ENCODE measurements at places on chromosomes 2 and 18.
A peak's percentile ranks its signal among the peaks of the same experiment; 100 is the strongest.

GRCh38 chr2:79993144-79993543, 311.4 kb downstream of the LRRTM1 start:
- no peak for DNase-seq

DNA sequence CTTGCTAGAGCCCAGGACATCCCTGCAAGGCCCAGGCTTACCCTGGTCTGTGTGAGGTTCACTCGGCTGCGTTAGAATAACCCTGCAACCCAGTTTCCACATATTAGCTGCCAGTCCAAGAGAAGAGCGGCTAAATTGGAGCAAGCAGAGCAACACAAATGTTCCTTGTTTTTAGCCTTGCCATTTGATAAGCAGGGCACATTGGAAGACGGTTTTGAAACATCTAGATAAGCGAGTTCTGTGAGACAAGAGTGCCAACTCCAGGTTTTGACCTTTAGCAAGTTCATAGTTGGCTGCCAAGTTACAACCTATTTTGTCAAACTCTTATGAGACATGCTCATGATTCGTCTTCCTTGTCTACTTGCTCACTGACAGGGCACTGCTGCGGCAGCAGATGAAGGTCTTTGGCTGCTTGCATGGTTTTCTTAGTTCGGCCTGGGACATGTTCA, 23.5 kb downstream of the DPP4 start:
- DNase-seq, result no peak

- DNase-seq, result peak; percentile 78
These were observed 7.8 kb downstream of the MTHFD2 start for GRCh38 chr2:74206180-74206688.

DNA sequence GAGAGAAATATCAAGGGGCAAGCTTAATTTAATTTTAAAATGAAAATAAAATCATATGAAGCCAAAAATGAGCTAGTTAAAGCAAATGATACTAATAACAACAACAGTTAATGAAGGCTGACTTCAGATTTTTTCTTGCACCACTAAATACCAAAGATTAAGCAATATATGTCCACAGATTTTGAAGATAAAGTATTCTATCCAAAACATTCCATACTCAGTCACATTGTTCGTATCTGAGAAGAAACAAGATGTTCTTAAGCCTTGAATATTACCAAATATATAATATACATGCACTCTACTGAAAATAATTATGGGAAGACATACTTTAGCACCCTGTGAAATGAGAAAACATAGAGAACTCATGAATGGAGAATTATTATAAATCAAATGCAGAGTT, 593.3 kb upstream of the SYT4 start:
- no peak for DNase-seq

GRCh38 chr18:77129150-77129551, 3.4 kb downstream of the MBP start:
- no peak for DNase-seq

GRCh38 chr2:65345631-65346030, 86.8 kb downstream of the SPRED2 start:
- no peak for DNase-seq

- DNase-seq, result no peak
These were observed 1.3 kb upstream of the IL1R1 start for GRCh38 chr2:102141011-102141943.

DNA sequence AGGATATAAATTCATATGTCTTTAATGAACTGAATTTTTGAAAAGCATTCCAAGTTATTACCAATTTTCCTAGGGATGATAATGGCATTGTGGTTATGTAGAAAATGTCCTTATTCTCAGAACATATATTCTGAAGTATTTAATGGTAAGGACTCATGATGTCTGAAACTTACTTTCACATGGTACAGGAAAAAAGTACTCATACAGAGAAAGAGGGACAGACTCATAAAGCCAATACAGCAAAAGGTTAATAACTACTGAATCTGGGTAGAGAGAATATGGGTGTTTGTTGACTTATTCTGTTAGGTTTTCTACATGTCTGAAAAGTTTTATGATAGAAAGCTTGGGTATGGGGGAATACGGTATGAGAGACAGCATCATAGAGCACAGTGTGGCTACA, 84.3 kb upstream of the SERTAD2 start:
- no peak for DNase-seq

- no peak for DNase-seq
These were observed 572.7 kb upstream of the SALL3 start for GRCh38 chr18:78406743-78407465.

GRCh38 chr2:199309973-199310372, 147.8 kb downstream of the SATB2 start:
- DNase-seq, result no peak

DNA sequence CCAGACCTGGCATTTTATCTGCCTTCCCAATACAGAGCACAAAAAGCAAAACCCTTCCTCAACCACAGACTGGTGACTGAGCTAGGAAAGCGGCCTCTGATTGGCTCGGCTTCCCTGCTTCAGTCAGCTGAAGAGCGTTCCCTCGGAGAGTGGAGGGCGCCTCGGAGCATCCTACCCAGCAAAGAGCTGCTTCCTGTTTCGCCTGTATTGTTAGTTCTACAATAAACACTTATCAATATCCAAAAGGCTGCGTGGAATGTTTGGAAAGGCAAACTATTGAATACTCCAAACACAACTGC, 125.0 kb downstream of the CACNB4 start:
- DNase-seq, result no peak

DNA sequence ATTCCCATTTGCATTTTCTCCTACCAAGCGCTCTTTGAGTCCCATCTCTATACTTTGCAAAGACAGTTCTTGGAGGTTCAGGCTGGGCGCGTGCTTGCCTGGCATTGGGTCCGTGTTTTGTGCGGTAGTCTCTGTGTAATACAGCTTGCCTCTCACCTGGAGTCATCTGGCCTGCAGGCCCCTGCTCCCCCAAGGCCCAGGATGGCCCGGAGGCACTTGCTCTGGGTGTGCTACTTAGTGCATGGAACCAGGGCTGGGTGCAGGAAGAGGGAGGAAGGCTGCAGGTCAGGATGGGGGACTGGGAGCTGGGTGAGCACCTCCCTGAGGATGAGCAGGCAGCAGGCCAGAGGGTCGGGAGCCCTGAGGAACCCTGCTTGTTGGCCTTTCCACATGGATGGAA, 220.9 kb downstream of the LDLRAD4 start:
- no peak for DNase-seq

DNA sequence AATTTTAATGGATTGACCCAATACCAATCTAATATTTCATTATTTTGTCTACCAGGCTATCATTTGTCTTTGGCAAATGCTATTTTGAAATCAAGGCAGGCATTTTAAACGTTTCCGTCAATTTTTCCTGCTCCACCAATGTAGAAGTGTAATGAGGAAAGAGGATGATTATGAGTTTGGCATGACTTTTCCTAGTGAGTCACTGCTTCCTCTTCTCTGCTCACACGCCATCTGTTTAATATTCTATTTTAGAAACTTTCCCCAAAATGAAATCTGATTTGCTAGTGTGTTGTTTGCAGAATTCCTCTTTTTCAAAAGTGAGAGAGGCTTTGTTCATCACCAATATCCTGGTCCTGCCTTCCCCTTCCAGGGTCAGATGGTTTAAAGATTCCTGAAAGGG, 42.5 kb upstream of the PID1 start:
- no peak for DNase-seq

DNA sequence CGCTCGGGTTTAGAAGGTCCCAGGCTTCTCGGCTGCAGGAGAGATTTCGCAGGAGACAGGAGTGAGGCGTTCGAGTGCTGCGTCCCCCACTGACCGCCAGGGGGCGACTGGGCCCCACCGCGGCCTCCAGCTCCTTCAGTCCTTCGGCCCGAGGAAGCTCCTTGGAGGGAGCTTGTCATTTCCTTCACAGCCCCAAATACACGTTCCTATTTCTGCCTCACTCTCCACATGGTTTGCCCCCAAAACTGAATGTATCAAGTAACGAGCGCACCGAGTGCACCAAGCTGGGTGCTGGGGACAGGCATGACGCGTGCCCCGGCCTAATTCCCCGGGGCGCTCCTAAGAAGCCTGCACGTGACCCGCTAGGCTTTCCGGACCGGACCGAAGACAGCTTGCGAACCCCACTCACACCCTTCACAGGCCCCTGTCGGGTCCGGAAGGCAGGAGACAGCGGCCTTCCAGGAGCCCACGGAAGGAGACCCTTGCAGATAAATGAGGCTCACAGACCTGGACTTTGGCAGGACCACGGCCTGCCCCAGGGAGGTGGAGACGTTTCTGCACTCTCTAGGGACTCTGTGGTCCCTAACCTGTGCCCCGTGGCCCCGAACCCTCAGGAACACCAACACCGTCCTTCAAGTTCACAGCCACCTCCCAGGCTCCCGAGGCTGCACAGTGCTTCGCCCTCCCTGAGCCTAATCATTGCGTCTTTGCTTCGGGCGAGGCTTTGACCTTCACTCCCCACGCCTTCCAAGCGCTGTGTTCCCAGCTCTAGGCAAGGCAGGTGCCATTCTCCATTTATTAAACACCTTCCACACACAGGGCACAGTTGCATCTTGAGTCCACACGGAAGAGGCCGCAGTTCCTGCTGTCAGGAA, 13.0 kb upstream of the FAHD2A start:
- peak; percentile 36 for DNase-seq

DNA sequence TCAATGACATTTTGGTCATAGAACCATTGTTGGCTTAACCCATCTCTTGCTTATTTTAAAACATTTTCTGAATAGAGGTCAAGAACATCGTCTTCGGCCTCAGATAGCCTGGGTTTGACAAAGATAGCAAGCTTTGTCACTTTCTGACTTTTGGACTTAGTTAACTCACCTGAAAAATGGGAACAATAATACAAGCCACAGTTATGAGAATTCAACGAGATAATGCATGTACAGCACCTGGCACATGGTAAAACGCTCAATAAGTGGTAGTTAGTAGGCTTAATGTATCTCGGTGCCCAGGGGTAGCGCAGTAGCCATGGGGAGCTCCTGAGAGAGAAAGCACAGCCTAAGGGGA, 446 bp upstream of the COPS7B start:
- DNase-seq, result no peak

Data from CD4-positive, alpha-beta T cell treated with Interleukin-2 at 100 ng/mL for 4 hours (primary cell).